Vagina (tissue), 2 donors: ENCODE measurements at places on chromosomes 5 and 9.

DNA sequence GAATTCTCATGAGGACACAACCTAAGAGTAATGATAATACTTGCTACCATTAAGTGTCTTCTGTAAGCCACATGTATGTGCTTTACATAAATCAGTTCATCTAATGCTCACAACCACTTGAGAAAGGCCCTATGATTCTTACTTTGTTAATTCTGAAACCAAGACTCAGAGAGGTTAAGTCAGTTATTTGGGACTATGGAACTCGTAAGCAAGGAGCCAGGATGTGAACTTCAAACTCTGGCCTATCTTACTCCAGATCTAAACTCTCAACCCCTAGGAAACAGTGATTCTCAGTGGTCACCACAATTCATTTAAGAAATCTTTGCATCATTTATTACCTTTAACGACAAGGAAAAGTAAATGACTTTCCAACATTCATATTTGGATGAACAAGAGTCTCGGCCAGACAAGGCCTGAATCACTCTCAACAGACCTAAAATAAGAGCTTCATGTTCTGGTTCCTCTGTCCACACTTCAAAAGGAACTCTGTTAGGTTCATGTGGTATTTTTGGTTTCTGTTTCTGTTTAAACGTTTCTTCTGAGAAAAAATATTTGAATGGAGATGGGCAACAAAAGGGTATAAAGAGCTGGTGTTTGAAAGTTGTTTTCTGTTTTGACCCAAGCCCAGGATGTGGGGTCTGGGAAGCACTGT, 104.8 kb downstream of the LPAR1 start:
- no peaks in the 10 kb centered on the region for H3K36me3 ChIP-seq
- no peak overlapping the region for H3K4me3 ChIP-seq
- H3K27ac ChIP-seq: no peak overlapping the region
- no peak for DNase-seq
- H3K4me1 ChIP-seq: peaks cover 36% of the 10 kb centered on the region

DNA sequence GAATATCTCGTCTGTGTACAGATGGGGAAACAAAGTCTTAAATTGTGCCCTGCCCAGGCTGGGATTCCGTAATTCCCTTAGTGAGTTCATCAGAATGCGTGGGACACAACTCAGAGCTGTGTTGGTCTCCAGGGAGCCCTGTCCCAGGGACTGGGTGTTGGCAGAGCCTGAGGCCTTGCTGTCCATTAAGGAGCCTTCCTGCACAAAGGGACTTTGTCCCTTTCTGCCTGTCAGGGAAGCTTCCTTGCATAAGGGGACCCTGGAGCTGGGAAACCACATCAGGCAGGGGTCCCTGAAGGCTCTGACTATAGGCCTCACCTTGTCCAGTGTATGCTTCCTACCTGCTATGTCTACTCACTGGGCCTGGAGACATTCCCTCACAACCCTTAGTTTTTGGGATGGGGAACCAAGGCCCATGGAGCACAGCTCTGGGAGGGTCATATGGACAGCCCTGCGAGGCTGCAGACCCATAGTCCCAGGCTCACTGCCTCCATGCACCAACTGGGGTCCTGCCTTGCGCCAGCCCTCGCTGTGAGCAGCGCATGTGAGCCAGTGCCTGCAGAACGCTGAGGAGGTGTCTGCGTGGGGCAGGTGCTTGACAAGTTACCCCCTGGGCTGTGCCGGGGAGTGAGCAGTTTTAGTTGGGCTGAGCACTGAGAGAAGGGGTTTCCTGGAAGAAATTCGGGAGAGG, 1.6 kb downstream of the CARD19 start:
- H3K4me3 ChIP-seq: peak overlapping the region; percentile 99
- H3K27me3 ChIP-seq: no peaks in the 10 kb centered on the region
- no peaks in the 10 kb centered on the region for H3K36me3 ChIP-seq
- peak overlapping the region; percentile 93 for H3K27ac ChIP-seq
- DNase-seq: no peak

DNA sequence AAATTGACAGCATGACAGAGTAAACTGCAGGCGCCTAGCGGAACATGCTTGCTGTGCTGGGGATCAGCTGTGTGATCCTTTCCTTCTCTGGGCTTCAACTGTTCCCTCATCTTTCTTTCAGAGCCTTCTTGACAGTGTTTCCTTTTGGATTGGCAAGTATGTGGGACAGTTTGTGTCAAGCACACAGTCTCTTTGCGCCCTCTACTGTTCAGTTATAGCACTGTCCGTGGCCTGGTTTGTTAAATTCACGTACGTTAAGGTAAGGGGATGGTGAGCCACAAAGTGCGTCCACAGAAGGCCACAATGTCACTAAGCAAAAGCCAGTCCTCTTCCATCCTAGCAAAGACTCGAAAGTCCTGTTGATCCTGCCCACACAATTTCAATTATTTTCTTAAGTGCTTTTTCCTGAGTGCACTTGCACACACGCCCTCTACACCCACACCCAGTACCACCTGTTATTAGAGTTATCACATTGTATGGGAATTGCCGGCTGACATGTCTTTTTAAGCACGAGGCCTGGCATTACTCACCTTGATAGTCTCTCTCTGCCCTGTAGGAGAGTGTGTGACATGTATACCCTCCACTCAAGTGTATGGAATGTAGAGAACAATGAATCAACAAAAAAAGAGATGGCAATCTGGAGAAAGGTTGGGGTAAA, 22.5 kb upstream of the PTPN3 start:
- no peaks in the 10 kb centered on the region for H3K36me3 ChIP-seq
- H3K27ac ChIP-seq: no peak overlapping the region
- H3K4me1 ChIP-seq: no peaks in the 10 kb centered on the region
- H3K4me3 ChIP-seq: no peak overlapping the region

GRCh38 chr5:132020568-132021339, 9.3 kb upstream of the ACSL6 start:
- no peak overlapping the region for H3K4me3 ChIP-seq
- H3K27me3 ChIP-seq: no peaks in the 10 kb centered on the region
- no peak overlapping the region for H3K27ac ChIP-seq
- no peaks in the 10 kb centered on the region for H3K4me1 ChIP-seq
- H3K36me3 ChIP-seq: no peaks in the 10 kb centered on the region

GRCh38 chr9:106438928-106439327, 424.0 kb upstream of the ZNF462 start:
- H3K36me3 ChIP-seq: no peaks in the 10 kb centered on the region
- H3K4me3 ChIP-seq: no peak overlapping the region
- no peak overlapping the region for H3K27ac ChIP-seq
- H3K4me1 ChIP-seq: no peaks in the 10 kb centered on the region
- DNase-seq: no peak
- H3K27me3 ChIP-seq: no peaks in the 10 kb centered on the region

GRCh38 chr5:107330903-107331302, 339.8 kb downstream of the EFNA5 start:
- H3K4me3 ChIP-seq: no peak overlapping the region
- H3K27ac ChIP-seq: no peak overlapping the region
- no peaks in the 10 kb centered on the region for H3K27me3 ChIP-seq
- H3K4me1 ChIP-seq: no peaks in the 10 kb centered on the region
- no peak for DNase-seq

DNA sequence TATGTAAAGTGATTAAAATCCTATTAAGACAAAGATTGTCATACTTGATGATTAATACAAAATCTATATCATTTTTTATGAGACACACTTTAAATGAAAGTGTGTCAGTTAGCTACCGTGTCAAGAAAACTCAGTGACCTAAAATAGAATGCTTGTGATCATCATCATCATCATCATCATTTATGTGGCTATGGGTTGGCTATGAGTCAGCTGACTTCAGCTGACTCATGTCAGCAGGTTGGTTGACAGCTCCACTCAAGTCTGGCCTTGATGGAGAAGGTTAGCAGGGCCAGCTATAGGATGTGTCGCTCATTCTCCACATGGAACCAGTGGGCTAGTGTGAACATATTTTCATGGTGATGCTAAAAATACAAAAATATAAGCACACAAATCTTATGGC, 43.8 kb upstream of the ZNF300 start:
- H3K27ac ChIP-seq: no peak overlapping the region
- no peaks in the 10 kb centered on the region for H3K4me1 ChIP-seq
- H3K27me3 ChIP-seq: no peaks in the 10 kb centered on the region
- no peak overlapping the region for H3K4me3 ChIP-seq
- H3K36me3 ChIP-seq: no peaks in the 10 kb centered on the region

DNA sequence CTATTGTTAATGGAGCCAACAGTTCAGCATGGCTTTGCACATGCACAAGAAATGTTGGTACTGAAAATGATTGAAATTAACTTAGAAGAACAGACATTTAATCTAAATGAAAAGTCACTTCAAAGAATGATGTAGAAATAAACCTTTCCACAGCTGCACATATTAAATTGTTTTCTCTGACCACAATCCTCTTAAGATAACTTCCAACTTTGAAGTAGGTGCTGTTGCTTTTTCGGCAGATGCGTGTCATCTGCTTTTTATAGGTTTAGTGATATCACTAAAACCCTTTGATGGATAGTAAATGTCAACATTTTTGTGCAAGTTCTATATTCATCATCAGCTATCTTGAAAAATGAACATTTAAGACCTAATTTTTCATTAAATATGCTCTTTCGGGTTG, 25.3 kb upstream of the SLC1A3 start:
- DNase-seq: no peak
- H3K4me1 ChIP-seq: no peaks in the 10 kb centered on the region
- no peaks in the 10 kb centered on the region for H3K36me3 ChIP-seq
- H3K27me3 ChIP-seq: no peaks in the 10 kb centered on the region
- no peak overlapping the region for H3K27ac ChIP-seq

DNA sequence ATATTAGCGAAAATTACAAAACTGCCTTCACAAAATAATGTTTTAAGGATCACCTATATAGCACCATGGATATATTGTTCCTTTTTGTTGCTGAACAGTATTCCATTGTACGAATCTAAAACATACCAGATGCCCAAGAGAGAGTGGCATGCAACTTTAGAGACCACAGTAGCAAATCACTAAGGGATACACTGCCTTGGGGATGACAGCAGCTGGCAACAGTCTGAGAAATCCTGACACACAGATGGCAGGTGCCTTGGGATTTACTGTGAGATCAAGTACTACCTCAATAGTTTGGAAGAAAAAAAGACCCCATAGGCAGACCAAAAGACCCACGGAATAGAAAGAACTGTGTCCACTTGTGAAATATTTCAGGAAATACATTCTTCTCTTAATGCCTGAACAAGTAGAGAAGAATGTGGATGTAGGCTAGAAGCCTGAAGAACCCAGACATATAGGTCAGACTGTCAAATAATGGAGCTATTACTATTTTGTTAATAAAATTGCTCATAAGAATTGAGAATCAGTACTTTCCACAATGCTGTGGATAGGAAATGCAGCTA, 53.4 kb downstream of the PLPP1 start:
- no peaks in the 10 kb centered on the region for H3K4me1 ChIP-seq
- DNase-seq: no peak
- H3K27ac ChIP-seq: no peak overlapping the region
- H3K27me3 ChIP-seq: no peaks in the 10 kb centered on the region
- H3K36me3 ChIP-seq: no peaks in the 10 kb centered on the region
- H3K4me3 ChIP-seq: no peak overlapping the region

DNA sequence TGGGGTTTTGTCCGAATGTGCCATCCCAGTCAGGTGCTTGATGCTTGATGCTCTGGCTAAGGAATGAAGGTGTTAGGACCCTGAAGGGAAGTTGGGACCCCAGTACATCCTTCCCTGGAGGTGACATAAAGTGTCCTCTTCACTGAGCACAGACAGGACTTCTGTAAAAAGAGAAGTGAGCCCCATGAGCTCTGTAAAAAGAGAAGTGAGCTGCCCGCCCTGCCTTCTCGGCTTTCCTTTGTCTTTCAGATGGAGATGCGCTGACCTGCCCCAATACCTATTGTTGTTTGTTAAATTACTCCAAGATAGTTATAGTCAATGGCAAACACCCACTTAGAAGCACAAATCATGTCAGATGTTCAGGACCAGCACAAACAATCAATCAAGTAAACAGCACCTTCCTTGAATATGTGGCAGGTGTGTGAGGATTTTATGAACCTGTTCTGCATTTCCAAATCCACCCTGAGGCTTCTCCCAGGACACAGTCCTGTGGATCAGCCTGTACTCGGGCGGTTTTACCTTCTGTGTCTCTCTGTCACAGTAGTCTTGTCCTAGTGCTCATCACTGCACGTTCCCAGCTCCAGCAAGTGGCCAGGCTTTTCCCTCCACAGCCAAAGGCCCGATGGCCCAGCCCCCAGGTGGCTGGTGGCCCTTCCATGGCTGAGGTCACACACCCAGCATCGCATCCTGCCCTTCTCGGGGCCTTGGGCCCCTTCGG, 191.4 kb downstream of the MTRR start:
- no peak overlapping the region for H3K4me3 ChIP-seq
- no peaks in the 10 kb centered on the region for H3K36me3 ChIP-seq
- no peaks in the 10 kb centered on the region for H3K27me3 ChIP-seq
- H3K27ac ChIP-seq: no peak overlapping the region
- no peaks in the 10 kb centered on the region for H3K4me1 ChIP-seq

DNA sequence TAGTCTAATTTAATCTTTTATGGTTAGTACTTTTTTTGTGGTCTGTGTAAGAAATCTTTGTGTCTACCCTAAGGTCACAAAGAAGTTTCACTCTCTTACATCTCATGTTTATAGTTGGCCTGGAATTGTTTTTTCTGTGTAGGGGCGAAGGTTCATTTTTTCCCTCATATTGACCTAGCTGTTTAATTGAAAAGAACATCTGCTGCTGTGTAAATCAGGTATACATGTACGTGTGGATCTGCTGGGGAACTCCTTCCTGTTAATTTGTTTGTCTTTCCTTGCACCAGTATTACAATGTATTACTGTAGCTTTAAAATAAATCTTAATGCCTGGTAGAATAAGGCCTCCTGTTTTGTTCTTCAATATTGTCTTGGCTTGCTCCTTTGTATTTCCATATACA, 37.8 kb downstream of the EXOSC2 start:
- peaks cover 8% of the 10 kb centered on the region for H3K4me1 ChIP-seq
- no peaks in the 10 kb centered on the region for H3K27me3 ChIP-seq
- no peak overlapping the region for H3K27ac ChIP-seq
- H3K36me3 ChIP-seq: no peaks in the 10 kb centered on the region
- no peak for DNase-seq

DNA sequence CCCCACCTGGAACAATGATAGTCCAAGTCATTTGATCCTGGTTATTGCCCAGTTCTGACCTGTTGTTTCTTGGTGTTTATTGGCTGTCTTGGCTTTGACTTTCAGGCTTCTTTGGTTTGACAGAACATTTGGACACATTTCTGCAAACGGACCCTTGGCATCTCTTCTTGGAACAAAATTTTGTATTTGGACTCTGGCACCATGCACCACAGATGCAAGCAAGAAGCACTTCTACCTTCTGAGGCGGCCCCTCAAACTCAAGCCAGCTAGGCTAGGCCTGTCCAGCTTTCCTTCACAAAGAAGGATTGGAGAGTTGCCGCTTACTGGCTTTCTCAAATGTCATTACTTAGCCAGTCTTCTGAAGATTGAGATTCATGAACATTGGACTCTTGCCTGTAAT, 23.1 kb upstream of the FGF10 start:
- no peak overlapping the region for H3K4me3 ChIP-seq
- H3K4me1 ChIP-seq: no peaks in the 10 kb centered on the region
- no peaks in the 10 kb centered on the region for H3K27me3 ChIP-seq
- no peaks in the 10 kb centered on the region for H3K36me3 ChIP-seq
- DNase-seq: no peak

- no peak overlapping the region for H3K27ac ChIP-seq
- no peaks in the 10 kb centered on the region for H3K36me3 ChIP-seq
- DNase-seq: peak; percentile 94
- no peak overlapping the region for H3K4me3 ChIP-seq
These were observed 8.3 kb downstream of the LPCAT1 start for GRCh38 chr5:1515311-1515920.

- H3K36me3 ChIP-seq: no peaks in the 10 kb centered on the region
- H3K27ac ChIP-seq: peak overlapping the region; percentile 59
- H3K4me1 ChIP-seq: peaks cover 45% of the 10 kb centered on the region
- no peak overlapping the region for H3K4me3 ChIP-seq
- DNase-seq: no peak
These were observed 13.4 kb upstream of the TNIP1 start for GRCh38 chr5:151094030-151094851.

GRCh38 chr5:76326577-76327302, 76.3 kb upstream of the IQGAP2 start:
- no peaks in the 10 kb centered on the region for H3K27me3 ChIP-seq
- no peaks in the 10 kb centered on the region for H3K36me3 ChIP-seq
- H3K27ac ChIP-seq: no peak overlapping the region
- no peaks in the 10 kb centered on the region for H3K4me1 ChIP-seq
